Renal cortex interstitium (tissue), 15 donors: ENCODE measurements at places on chromosomes 1 and 21. TPM values are rescaled to one million over a fixed set of nuclear protein-coding genes. Genes with fewer than 3 reads are reported as not detected.

- no peak for DNase-seq
These were observed 59.2 kb upstream of the SPAG17 start for GRCh38 chr1:118244194-118244593.

DNA sequence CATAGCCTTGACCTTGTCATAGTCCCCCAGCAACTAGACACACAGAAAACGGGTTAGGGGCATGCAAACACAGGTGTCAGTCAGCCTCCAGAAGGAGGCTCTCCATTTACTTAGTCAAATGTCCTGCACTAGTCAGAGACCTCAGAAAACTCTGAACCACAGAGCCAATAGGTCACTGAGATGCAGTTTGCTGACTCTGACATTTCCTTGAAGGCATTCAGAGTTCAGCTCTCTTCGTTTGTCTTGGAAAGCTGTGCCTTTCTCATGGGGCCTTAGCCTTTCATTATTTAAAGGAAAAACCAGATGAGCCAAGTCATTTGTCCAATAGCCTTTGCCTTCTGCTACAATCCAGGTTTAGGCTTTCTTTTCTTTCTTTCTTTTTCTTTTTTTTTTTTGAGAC is 3.5 kb downstream of the OLFML2B start:
- DNase-seq: no peak

- no peak for DNase-seq
These were observed 10.3 kb upstream of the C1orf198 start for GRCh38 chr1:230878591-230878990.

Gene MAEL
- 2.2 TPM for polyA plus RNA-seq

GRCh38 chr1:168437821-168438220 is 106.0 kb downstream of the XCL2 start:
- DNase-seq: no peak

- no peak for DNase-seq
These were observed 177.2 kb upstream of the RUNX1 start for GRCh38 chr21:35226328-35226727.

Gene C1QC
- 20.1 TPM for polyA plus RNA-seq

Gene CCDC181
- 9.5 TPM for polyA plus RNA-seq
